Right ventricle myocardium inferior (tissue), 1 donor: ENCODE measurements at places on chromosomes 5 and 9. TPM values are rescaled to one million over a fixed set of nuclear protein-coding genes. Genes with fewer than 3 reads are reported as not detected.
A peak's percentile ranks its signal among the peaks of the same experiment; 100 is the strongest.

Gene CYSTM1
- 67.0 TPM for total RNA-seq

GRCh38 chr9:81082221-81082620 lies 607.1 kb downstream of the TLE1 start:
- no peak for DNase-seq

DNA sequence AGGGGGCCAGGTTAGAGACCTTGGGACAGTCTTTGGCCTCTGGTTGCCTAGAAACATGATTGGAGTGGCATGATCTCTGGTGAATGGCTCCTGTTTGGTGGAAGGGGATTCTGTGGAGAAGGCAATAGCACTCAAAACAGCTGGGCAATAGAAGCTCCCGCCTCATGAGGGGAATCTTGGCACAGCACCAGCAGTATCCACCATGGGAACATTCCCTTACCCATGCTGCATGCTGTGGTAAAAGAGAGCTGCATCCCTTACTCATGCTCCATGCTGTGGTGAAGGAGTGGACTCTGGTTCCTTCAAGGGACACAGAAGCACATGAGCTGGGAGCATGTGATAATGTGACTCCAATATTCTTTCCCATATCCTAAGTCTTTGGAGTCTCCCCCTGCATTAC lies 160.6 kb downstream of the PJA2 start:
- DNase-seq = no peak

Gene S100Z
- not detected for total RNA-seq

DNA sequence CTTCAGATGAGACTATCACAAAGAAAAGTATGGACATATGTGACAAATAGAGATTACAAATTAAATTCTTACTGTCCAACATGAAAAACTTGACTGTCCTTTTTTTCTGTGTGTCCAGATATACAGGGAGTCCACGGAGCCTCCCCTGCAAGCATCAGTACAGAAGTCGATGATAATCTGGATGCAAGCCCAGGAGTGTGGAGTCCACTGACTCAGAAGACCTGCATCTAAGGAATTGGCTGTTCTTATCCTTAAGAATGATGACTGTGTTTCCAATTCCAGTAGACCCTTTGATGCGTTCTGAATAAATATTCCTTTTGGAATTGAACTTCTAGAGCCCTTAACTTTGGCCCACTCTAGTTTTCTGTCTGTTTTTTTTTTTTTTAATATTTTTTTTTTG lies 56.7 kb upstream of the TAF11L2 start:
- DNase-seq = no peak

DNA sequence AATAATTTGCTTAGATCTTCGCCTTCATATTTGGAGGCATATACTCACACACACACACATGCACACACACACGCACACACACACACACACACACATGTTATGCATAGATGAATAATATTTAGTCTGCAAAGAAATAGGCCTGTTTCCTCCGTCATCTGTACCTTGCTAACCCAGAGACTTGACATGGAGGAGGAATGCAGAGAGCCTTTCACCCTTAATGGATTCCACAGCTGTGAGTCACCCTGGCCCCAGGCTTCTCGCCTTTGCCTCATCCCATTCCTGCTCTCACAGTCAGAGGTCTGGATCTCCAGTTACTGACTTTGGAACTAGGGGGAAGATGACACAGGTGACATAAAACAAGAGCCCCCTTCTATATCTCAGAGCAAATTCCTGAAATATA lies 29.7 kb downstream of the ZNF462 start:
- DNase-seq = no peak

DNA sequence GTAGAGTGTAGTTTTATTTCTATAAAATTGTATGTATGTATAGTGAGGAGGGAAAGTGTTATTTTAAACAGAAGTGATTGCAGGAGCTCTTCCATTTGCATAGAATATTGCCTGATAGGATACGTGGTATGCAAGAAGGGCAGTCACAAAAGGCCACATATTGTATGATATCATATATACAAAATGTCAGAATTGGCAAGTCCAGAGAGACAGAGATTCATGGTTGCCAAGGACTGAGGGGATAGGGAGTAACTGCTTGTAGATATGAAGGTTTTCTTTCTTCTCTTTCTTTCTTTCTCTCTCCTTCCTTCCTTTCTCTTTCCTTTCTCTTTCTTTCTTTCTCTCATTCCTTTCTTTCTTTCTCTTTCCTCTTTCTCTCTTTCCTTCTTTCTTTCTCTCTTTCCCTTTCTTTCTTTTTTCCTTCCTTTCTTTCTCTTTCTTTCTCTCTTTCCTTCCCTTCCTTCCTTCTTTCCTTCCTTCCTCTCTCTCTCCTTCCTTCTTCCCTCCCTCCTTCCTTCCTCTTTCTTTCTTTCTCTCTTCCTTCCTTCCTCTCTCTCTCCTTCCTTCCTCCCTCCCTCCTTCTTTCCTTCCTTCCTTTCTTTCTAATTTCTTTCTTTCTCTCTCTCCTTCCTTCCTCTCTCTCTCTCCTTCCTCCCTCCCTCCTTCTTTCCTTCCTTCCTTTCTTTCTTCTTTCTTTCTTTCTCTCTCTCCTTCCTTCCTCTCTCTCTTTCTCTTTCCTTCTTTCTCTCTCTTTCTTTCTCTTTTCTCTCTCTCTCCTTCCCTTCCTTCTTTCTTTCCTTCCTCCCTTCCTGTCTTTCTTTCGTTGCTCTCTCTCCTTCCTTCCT lies 24.5 kb upstream of the WDR38 start:
- no peak for DNase-seq

DNA sequence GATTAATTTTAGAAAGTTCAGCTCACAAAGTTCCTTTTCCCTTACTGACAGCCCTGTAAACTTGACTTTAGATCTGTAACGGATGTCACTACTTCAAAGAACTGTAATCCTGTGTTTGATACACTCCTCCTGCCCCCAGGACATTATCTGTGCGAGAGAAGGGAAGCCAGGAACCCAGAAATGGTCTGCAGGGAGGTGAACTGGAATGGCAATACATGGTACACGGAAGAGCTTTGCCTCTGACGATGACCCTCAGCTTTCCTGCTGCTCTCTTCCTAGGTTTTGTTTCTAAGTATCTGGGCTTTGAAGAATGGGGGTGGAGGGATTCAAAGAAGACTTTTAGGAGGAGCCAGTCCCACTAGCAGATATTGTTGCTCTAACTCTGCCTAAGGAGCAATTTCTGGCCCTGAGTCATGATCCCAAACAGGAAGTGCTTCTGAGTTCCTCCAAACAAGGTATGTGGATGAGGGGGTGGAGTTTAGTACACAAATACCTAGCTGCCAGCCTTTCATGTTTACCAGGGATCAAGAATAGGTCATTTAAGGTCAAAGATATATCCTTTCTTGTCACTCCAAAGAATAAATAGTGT lies 43.4 kb upstream of the TMC1 start:
- no peak for DNase-seq

- DNase-seq = no peak
These were observed 14.5 kb upstream of the SRP19 start for GRCh38 chr5:112846556-112846955.

GRCh38 chr9:378263-378662 lies 163.6 kb downstream of the DOCK8 start:
- DNase-seq = no peak

DNA sequence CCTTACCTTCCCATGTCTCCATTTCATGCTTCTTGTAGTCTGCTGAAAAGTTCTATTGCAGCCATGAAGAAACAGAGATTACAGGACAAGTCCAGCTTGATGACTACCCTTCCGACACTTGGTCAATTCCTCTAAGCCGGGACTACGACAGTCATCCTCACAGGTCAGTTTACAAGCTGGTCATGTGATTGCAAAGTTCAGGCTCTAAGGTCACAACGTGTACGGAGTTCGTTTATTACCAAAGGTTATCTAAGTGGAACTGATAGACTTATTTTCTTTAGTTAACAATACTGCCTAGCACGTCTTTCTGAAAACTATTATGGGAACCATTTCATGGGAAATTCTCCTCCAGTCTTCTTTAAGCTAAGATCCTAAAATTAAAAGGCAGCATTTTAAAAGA lies 88.5 kb upstream of the NR5A1 start:
- DNase-seq = no peak

Gene BARHL1
- total RNA-seq = not detected

- no peak for DNase-seq
These were observed 467.7 kb upstream of the MEF2C start for GRCh38 chr5:89350684-89351083.

GRCh38 chr9:72025906-72026305 lies 34.5 kb downstream of the C9orf57 start:
- DNase-seq = no peak

Gene KCTD16
- 0.03 TPM for total RNA-seq

GRCh38 chr9:74403581-74403980 lies 93.6 kb upstream of the RORB start:
- DNase-seq = no peak

Gene GABRA1
- total RNA-seq = not detected

DNA sequence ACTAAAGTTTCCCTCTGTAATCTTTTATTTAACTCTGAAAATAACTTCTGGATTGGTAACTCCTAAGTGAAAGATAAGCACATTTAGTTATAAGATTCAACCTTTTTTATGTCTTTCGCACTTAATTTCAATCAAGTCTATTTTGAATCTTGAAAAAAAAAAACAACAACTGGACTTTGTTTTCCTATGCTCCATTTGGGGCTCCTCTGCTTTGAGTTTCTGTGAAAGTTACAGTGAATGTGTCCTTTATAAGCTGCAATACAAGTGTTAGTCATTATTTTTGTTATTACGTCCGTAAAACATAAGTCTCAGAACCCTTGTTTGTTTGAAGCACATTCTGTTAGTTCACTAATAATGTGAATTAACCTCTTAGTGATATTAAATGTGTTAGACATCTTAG lies 276.8 kb downstream of the ADAMTS6 start:
- DNase-seq = no peak

DNA sequence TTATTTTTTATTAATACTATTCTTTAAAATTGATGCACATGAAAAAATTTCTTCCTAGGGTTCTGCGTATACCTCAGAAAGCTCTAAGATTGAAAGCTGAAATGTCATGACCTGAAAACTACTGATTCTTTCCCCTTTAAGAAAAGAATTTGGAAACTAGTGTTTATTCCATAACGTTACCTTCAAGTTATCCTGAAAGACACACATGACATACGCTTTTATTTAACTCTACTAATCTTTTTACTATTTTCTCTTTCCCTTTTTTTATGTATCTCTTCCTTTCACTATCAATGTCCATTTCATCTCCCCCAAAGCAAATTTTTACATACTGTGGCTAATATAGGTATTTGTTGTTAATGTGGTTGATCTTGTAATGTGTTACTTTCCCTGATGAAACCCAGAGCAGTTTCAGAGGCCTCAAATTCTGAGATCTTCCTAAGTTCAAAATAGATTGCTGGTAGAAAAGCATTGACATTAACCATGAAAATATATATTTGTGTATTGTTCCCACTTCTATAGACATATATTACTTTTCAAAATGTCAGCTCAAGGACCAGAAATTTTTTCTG lies 7.4 kb downstream of the NIPBL start:
- no peak for DNase-seq

- no peak for DNase-seq
These were observed 453.3 kb downstream of the DIRAS2 start for GRCh38 chr9:90189306-90189705.

DNA sequence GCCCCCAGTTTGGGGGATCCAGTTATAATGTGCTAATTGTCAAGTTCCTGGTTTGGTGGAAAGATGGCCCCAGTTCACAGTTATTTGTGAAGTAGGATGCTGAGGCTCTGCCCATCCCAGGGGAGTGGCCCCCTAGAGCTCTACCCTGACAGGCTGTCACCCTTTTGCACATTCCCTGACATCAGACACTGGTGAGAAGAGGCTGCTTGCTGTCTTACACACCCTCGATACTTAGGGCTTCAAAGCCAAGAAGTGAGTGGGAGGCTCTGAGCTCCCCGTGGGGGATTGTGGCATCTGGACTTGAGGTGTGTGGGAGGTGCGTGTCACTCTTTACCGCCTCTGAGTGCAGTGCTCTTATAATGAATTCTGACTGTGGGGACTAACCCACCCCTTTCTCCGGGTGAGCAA lies 168.5 kb downstream of the DOCK2 start:
- no peak for DNase-seq

GRCh38 chr9:75823151-75823550 lies 67.3 kb upstream of the PCSK5 start:
- no peak for DNase-seq

- DNase-seq = no peak
These were observed 12.9 kb downstream of the PRRC2B start for GRCh38 chr9:131406563-131407436.

DNA sequence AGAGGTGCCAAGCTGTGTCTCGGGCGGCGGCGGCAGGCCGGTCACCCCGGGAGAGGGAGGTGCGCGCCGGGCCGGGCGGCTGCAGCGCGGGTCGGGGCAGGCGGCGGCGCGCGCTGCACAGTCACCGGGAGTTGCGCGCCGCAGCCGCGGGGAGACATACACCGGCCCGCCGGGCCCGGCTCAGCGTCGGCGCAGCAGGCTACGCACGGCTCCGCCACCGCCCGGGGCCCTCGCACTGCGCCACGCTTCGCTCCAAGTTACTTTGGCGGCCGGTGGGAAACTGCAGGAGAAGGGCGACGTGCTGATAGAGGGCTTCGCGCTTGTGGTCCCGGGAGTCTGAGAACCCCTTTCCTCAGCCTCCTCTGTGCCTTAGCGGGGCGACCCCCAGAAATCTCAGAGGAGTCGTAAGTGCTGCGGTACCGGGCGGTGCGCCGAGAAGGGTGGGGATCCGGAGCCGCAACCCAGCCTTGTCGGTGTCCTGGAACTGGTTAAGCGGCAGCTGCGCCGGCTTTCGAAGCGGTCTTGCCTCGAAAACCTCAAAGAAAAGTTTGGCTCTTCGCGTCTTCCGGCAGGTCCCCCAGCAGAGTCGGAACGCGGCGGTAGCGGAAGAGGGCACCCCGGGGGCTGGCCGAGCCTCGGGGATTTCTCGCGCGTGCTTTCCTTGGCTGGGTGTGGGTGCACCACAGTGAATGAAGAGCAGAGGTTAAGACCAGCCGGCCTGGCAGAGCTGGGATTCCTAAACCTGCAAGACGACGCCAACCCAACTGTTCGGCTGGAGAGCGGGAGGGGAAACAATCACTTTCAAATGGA lies at the start of gene EFNA5:
EFNA5 (minus strand) TSS at position 6 of the 810 bp plus-strand sequence.
- DNase-seq = peak; percentile 60

DNA sequence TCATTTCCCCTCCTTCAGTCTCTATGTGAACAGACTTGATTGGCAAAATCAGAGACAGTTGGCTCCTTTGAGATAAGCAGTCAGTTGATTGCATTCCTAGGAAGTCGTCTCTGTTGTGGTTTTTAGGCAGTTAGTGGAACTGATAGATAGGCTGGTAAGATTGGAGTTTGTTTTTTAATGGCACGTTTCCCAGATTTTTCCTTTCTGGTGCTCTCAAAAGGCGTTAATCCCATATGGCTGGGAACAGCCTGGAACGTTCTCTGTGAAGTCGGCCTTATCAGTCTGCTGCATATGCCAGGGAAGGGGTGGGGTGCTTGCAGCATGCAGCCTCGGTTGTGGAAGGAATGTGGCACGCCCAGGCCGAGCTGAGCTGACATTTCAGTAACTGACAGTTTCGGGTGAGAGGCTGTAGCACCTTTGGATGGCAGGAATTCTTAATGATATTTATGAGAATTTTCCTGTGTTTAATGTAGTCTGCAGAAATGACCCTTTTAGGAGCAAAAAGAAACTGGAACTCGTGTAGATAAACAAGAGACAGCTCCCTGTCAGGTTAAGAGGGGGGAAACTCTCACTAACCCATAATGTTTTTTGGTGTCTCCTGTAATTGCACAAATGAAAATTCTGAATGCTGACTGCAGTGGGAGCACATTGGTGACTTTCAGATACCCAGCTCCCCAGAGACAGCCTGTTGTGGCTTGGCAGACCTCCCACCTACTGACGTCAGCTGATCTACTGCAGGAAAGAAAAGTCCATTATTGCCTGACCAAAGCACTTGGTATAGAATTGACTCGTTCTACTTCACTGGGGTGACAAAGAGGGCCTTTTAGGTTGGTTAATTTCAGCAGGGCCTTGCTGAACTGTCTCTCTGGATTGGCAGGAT lies 6.3 kb downstream of the SPTAN1 start:
- DNase-seq = peak; percentile 88

Gene CAVIN4
- 79.3 TPM for total RNA-seq

Gene HK3
- 6.4 TPM for total RNA-seq

Gene TRIM7
- 14.4 TPM for total RNA-seq
